Thoracic aorta (tissue), 2 donors: ENCODE measurements at places on chromosomes 13 and 19.

GRCh38 chr13:93534181-93534700 lies 307.6 kb downstream of the GPC6 start:
- no peaks in the 10 kb centered on the region for H3K36me3 ChIP-seq
- peak overlapping the region; percentile 51 for H3K27ac ChIP-seq

DNA sequence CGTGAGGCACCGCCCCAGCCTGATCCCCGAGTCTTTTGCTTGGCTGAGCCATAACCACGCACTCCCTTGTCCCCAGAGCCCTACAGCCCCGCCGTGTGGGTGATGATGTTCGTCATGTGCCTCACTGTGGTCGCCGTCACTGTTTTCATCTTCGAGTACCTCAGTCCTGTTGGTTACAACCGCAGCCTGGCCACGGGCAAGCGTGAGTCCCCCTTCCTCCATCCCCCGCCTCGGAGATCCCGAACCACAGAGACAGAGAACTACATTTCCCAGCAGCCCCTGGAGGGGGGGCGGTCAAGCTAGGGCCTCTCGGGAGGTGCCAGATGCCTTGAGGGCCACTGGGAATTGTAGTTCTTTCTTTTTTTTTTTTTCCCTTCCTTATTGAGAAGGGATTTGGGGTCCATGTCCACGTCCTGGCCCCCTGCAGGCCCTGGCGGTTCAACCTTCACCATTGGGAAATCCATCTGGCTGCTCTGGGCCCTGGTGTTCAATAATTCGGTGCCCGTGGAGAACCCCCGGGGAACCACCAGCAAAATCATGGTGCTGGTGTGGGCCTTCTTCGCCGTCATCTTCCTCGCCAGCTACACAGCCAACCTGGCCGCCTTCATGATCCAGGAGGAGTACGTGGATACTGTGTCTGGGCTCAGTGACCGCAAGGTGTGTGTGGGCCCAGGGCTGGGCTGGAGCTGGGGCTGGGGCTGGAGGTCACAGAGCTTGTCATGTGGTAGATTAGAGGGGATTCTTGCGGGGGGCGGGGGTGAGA lies 25.9 kb downstream of the GRIN2D start:
- H3K27me3 ChIP-seq = peaks cover 4% of the 10 kb centered on the region
- no peaks in the 10 kb centered on the region for H3K36me3 ChIP-seq
- no peak overlapping the region for H3K27ac ChIP-seq
- peak overlapping the region; percentile 45 for H3K4me3 ChIP-seq
- DNase-seq = no peak

- no peak for DNase-seq
- H3K4me3 ChIP-seq = no peak overlapping the region
- peaks cover 8% of the 10 kb centered on the region for H3K4me1 ChIP-seq
- H3K36me3 ChIP-seq = no peaks in the 10 kb centered on the region
- no peaks in the 10 kb centered on the region for H3K27me3 ChIP-seq
- H3K27ac ChIP-seq = no peak overlapping the region
Measured at GRCh38 chr13:111011899-111012298, 97.0 kb upstream of the ANKRD10 start.

- H3K4me3 ChIP-seq = no peak overlapping the region
- H3K27ac ChIP-seq = peak overlapping the region; percentile 85
- peaks cover 28% of the 10 kb centered on the region for H3K4me1 ChIP-seq
Measured at GRCh38 chr19:42271861-42272534, 2.9 kb downstream of the CIC start.

DNA sequence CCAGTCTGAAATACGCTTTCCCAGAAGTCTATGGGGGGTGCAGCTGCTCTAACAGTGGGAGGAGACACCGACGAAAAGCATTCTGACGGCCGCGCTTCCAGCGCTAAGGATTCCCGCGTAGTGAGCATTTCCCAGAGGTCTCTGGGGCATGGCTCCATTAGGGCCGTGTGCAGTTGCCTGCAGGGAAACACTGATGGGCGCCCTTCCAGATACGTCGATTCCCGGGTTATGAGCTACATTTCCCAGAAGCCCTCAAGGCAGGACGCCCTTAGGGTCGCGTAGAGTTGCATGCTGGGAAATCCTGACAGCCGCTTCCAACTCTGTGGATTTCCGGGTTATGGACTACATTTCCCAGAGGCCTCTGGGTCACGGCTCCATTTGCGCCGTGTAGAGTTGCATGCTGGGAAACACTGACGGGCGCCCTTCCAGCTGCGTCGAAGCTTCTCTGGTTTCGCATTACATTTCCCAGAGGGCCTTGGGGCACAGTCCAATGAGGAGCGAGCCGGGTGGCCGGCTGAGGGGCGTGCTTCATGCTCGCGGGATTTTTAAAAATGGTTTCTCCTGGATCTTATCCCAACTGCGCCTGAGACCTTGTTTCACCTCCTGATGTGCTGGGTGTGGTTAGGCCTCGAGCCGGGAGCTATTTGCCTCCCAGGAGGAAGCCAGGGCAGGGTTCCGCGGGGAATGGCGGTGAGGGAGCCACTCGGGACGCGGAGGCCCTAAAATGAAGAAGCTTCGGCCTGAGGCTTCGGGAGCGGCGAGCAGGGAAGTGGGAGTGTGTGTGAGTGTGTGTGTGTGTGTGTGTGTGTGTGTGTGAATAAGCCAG lies 17.2 kb upstream of the ZNF331 start:
- H3K27me3 ChIP-seq = no peaks in the 10 kb centered on the region
- H3K4me1 ChIP-seq = peaks cover 10% of the 10 kb centered on the region
- H3K36me3 ChIP-seq = no peaks in the 10 kb centered on the region
- DNase-seq = peak; percentile 92
- peak overlapping the region; percentile 56 for H3K27ac ChIP-seq

DNA sequence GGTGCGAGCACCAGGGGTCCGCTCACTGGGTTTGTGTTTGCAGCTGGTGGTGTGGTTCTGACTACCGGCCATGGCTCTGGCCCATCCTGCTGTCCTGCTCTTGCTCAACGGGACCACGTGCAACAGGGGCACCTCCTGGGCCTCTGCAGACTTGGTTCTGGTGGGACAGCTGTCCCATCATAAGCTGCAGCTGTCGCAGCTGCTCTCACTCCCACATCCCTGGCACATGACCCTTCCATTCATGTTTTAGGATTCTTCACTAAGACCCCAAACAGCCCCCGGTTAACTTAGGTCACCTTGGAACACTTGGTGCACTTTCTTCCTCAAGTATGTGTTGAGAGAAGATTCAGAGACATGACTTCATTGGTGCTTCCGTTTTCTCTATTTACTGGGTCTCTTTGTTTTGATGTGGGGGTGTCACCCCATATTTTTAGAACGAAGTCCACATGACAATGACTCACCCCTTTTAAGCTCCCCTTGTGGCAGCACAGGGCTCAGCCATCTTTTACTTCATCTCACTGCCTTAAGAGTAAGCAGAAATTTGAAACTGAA lies 68.4 kb upstream of the ARHGEF7 start:
- no peak for DNase-seq
- no peak overlapping the region for H3K4me3 ChIP-seq
- no peak overlapping the region for H3K27ac ChIP-seq

GRCh38 chr19:17170538-17171297 lies 44.4 kb upstream of the USE1 start:
- H3K4me1 ChIP-seq = no peaks in the 10 kb centered on the region
- H3K36me3 ChIP-seq = peaks cover 77% of the 10 kb centered on the region
- no peaks in the 10 kb centered on the region for H3K27me3 ChIP-seq
- H3K4me3 ChIP-seq = no peak overlapping the region
- DNase-seq = no peak
- no peak overlapping the region for H3K27ac ChIP-seq

GRCh38 chr13:23050126-23050525 lies 130.7 kb upstream of the SGCG start:
- no peaks in the 10 kb centered on the region for H3K36me3 ChIP-seq
- no peak for DNase-seq
- H3K4me3 ChIP-seq = no peak overlapping the region

DNA sequence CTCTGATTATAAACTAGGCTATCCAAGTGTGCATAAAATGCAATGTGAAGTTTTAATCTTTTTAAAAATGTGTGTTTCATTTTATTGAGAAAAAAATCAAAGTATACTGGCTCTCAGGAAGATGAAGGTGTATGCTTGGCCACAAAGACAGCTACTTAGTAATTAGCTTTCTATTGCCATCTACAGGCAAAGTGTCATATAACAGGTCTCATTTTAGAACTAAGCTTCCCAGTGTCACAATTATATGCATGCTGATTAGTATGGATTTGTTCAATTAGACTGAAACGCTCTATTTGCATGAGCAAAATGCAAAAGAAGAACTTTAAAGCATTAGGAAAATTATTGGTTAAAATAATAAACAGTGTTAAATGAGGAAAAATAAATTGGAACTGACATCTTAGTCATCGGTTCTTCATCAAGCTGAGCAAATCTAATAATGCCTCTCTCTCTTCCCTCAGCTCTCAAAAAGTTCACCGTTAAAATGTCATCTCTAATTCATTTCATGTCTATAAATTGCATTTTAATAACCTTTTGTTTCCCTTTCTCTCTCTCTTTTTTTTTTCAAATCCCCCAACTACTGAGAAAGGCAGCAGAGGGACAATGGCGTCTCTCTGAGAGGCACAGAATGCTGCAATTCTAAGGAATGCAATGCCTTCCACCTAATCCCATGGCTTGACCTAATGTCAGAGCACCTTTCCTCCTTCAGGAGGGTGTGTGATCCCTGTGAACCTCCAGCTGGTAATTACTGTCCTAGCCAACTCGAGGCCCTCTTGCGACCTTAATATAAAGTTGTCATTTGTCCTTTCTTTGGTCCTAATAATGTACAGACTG lies 313.1 kb upstream of the MAB21L1 start:
- no peaks in the 10 kb centered on the region for H3K27me3 ChIP-seq
- no peak for DNase-seq
- H3K27ac ChIP-seq = no peak overlapping the region
- no peaks in the 10 kb centered on the region for H3K4me1 ChIP-seq
- H3K4me3 ChIP-seq = no peak overlapping the region

DNA sequence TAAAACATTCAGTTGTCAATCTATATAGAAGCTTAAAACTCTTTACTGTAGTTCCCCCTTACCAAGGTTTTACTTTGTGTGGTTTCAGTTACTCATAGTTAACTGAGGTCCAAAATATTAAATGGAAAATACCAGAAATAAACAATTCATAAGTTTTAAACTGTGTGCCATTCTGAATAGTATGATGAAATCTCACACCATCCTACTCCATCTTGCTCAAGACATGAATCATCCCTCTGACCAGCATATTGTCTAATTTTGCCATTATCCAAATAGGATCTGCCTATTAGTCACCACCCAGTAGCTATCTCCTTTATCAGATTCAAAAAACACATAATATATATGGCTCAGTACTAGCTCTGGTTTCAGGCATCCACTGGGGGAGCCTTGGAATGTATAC lies 22.4 kb downstream of the ZNF571 start:
- H3K4me1 ChIP-seq = no peaks in the 10 kb centered on the region
- H3K27ac ChIP-seq = no peak overlapping the region
- no peak for DNase-seq
- peaks cover 41% of the 10 kb centered on the region for H3K36me3 ChIP-seq
- H3K27me3 ChIP-seq = no peaks in the 10 kb centered on the region

- H3K4me3 ChIP-seq = no peak overlapping the region
- peaks cover 2% of the 10 kb centered on the region for H3K4me1 ChIP-seq
- no peak for DNase-seq
Measured at GRCh38 chr19:45364696-45365095, 5.7 kb downstream of the ERCC2 start.

DNA sequence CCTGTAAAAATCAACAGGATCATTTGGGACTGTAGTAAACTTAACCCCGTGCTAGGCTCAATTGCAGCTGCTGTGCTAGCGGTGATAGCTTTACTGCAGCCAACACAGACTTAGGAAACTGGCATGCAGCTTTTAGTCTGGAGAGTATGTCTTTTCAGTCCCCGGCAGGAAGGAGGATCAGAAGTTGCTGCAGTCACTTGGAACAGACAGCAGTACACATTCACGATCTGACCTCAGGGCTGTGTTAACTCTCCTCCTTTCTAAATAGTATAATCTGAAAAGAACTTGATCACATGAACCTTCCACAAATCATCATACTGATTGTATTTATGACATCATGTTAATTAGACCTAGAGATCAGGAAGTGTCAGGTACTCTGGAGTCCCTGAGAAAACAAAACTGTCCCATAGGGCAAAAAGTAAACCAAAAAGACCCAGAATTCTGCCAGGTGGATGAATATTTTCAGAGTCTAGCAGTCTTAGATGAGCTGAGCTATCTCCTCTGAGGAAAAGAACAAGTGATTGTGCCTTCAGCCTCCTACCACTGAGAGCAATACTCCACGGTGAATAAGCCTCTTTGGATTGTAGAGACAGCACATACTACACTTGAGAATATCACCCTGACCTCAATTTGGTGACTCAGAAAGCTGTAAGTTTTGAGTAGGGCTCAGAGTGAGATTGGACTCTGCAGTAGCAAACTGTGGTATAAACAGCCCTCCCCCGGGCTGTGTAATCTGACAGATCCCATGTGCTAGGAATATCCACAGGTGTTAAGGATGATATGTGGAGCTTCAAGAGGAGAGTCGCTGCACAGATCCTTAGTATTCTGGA lies 181.0 kb upstream of the GPR12 start:
- no peaks in the 10 kb centered on the region for H3K4me1 ChIP-seq
- no peak for DNase-seq
- H3K36me3 ChIP-seq = no peaks in the 10 kb centered on the region
- H3K27me3 ChIP-seq = no peaks in the 10 kb centered on the region
- no peak overlapping the region for H3K4me3 ChIP-seq

DNA sequence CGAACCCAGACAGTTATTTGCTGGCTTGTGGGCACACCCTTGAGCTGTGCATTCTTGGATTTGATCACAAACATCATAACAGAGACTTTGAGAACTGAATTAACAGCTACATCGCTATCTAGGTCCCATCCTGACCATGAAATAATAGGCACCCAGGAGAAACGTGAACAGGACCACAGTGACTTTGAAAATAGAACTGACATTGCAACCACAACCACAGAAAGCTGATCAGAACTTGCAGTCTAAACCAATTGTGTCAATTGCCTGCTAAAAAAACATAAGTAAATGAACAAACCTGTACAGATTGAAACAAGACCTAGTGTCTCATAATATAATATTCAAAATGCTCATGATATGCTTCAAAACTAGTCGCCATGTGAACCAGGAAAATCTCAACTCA lies 18.3 kb upstream of the KATNAL1 start:
- no peaks in the 10 kb centered on the region for H3K4me1 ChIP-seq
- DNase-seq = no peak
- no peak overlapping the region for H3K27ac ChIP-seq
- no peaks in the 10 kb centered on the region for H3K36me3 ChIP-seq

DNA sequence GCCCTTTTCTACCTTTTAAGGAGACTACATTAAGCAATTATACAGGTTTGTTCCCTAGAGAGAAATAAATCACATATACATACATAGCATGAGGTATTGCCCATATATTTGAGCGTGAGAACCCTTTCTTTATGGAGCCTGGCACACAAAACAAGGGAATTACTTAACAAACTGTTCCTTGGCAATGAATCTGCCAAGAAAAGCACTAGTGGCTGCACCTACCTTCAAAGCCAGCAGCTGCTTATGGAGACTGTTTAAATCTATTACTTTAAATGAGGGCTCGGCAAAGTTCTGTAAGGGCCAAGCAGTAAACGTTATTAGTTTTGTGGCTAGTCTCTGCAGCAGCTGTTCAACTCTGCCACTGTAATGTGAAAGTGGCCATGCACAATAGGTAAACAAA lies 7.0 kb downstream of the RFX1 start:
- H3K4me3 ChIP-seq = no peak overlapping the region
- no peaks in the 10 kb centered on the region for H3K27me3 ChIP-seq
- H3K36me3 ChIP-seq = no peaks in the 10 kb centered on the region
- no peak for DNase-seq
- no peak overlapping the region for H3K27ac ChIP-seq

- no peaks in the 10 kb centered on the region for H3K4me1 ChIP-seq
- H3K36me3 ChIP-seq = no peaks in the 10 kb centered on the region
- no peak overlapping the region for H3K4me3 ChIP-seq
- no peak overlapping the region for H3K27ac ChIP-seq
- DNase-seq = no peak
- no peaks in the 10 kb centered on the region for H3K27me3 ChIP-seq
Measured at GRCh38 chr19:6778386-6778785, 5.9 kb downstream of the VAV1 start.
